Stimulated activated CD4-positive, alpha-beta T cell treated with anti-CD3 and anti-CD28 coated beads, Interleukin-1b, Interleukin-23, amount 100 ng/mL, for 1 hour (primary cell): ENCODE measurements at places on chromosomes 13 and 19.

DNA sequence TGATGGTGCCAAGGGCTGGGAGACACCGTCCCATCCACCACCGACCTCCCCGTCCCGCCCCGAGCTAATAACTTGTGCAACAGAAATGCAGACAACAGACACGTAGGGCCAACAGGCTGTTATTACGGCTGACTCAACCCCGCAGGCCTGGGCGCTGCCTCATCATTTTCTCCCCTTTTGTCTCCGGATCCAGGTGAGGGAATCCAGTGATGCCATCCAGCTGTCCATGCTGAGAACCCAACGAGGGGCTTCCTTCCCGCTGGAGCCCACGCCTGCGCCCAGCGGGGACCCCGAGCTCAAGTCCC lies 6.4 kb upstream of the DIRAS1 start:
- no peak for DNase-seq

GRCh38 chr19:5473646-5474045 lies 18.4 kb downstream of the ZNRF4 start:
- no peak for DNase-seq

DNA sequence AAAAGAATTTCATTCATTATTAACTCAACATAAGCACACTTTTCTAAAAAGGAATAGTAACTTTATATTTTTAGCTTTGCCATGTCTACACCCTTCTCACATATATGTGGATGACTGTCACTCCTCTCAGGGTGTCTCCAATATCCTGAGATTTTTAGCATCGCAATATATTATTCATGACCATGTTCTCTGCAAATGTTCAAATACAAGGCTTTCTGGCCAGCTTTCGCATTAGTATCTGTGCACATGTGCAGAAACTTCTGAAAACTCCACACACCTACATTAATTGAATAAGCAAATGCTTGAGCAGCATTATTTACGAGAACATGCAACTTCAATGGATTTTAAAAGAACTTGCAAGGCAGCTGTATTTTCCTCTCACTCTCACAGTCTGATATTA lies 334.8 kb downstream of the PCDH9 start:
- DNase-seq: no peak

DNA sequence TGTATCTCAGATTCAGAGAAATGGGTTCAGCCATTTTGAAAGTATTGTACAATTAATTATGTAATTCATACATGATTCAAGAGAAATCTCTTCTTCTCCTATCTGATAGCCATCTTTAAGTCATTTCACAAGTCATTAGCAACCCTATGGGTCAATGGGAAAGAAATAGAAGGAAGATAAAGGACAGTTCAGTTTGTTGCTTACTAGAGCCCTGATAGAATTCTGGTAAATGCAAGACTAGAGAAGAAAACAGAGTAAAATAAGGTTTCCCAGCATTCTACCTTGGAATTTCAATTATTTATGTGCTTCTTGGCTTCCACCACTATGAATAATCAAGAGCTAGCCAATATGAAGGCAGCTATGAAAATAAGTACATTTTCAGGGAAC lies 117.7 kb downstream of the LHFPL6 start:
- no peak for DNase-seq

DNA sequence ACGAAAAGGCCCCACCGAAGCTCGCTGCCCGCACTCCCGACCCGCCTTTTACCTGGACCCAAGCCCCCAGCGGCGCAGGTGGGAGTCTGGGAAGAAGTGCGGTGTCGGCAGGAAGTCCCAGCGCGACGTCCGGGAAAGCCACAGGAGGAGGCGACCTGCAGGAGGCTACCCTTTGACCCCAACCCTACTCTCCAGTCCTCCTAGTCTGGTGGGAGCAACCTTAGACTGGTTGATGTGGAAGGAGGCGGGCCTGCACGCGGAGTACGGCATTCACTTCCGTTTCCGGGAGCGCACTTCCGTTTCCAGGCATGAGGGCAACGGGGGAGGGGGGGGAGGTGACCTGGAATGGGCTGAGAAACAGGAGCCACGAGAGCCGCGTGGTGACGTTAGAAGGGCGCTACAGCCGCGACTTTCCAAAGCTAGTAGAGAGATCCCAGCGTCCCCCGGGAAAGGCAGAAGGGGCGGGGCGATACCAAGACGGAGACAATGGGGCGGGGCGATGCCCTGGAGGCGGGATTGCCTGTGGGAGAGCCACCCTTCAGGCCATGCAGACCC lies 28.5 kb downstream of the ZNF266 start:
- peak; percentile 21 for DNase-seq

- no peak for DNase-seq
These were observed 136.8 kb downstream of the UQCRFS1 start for GRCh38 chr19:29076161-29076560.

- DNase-seq: no peak
These were observed 107.4 kb downstream of the LRCH1 start for GRCh38 chr13:46660416-46660815.

GRCh38 chr13:90246687-90247345 lies 1100.7 kb upstream of the MIR17HG start:
- DNase-seq: no peak

DNA sequence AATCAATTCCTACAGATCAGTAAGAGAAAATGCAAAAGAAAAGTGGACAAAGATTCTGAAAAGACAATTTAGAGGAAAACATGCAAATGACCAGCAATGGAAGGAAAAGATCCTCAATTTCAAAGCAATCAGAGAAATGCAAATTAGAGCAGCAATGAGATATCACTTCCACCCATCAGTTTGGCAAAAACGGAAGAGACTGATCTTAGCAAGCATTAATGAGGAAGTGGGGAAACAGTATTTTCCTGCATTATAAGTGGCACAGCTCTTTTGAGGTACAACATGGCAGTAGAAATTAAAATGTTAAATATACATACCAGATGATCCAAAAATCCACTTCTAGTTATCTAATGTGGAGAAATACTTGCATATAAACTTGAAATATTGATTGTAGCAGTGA lies 69.1 kb upstream of the SLC7A1 start:
- DNase-seq: no peak

DNA sequence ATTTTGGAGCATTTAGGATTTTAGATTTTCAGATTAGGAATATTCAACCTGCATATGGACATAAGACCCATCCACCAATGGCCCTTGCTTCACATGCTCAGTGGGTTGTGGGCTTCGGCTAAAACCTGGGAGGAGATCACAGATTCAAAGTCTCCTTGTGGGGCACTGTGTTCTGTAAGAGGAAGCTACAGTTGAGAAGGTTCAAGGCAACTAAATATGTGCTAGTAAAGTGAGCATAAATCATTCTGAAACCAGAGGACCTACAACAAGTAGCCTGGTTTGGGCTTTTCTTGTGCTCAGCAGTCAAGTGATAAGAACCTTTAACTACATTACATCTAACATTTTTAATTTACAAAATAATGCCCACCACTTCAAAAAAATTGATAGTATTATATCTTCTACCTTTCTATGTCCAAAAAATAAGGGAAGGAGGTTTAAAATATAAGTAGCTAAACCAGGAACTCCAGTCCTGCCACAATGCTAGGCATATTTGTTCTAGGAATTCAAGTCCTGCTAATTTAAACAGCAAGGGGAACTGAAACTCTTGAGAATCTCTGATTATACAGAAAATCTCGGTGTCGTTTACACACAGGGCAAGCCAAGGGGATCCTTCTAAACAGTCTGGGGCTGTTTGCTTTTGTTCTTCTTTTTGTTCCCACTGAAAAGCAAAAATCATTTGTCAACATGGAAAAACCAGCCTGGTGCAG lies 36.6 kb downstream of the FOXO1 start:
- no peak for DNase-seq

GRCh38 chr13:103078158-103078557 lies 11.9 kb upstream of the SLC10A2 start:
- DNase-seq: no peak

DNA sequence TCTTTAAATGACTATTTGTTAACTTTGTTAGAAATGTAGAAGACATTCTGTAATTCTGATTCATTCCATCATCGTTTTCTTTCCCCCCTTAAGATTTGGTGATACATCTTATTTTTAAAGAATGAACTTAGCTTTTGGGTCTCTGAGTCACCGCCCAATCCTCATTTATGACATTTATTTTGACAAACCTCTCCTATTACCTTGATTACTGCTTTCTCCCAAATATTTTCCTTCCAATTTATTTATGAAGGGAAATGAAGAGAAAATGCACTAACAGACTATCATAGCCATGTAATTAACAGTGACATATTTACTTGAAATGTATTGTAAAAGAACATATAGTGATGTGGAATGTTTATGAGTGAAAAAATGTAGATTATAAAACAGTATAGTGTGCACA lies 241.6 kb downstream of the DCLK1 start:
- DNase-seq: no peak

GRCh38 chr13:28611654-28612131 lies 47.2 kb upstream of the POMP start:
- no peak for DNase-seq

DNA sequence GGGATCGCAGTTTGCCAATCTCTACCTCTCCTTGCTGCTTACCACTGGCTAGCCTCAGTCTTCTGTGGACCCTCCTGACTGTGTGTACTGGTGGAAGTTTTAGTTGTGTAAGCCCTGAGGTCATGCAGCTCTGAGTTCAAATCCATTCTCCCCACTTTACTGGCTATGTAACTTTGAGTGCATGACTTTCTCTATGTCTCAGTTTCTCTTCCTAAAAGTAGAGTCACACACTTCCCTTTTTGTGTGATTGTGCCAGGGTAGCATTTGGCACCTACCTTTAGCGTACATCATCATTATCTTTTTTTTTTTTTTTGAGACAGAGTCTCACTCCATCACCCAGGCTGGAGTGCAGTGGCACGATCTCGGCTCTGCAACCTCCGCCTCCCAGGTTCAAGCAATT lies 70.3 kb downstream of the MAP4K1 start:
- DNase-seq: no peak

DNA sequence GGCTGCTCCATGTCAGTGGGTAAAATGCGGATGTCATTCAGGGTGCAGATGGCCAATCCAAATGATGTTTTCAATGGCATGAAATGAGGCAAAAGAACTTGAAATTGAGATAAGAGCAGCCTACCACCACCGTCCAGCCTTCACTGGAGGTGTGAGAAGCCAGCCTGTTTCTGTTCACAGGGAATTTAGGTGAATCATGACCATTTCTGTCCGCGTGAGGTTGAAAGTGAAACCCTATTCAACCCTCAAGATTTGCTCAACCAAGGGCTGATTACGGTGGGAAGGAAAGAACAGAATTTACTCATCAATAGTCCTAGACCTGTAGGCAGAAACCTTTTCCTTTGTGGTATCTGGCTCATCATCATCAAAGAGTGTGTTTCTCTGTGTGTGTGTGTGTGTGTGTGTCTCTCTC lies 370.7 kb downstream of the COG6 start:
- no peak for DNase-seq

- DNase-seq: no peak
These were observed 30.4 kb downstream of the RB1 start for GRCh38 chr13:48333976-48334375.

DNA sequence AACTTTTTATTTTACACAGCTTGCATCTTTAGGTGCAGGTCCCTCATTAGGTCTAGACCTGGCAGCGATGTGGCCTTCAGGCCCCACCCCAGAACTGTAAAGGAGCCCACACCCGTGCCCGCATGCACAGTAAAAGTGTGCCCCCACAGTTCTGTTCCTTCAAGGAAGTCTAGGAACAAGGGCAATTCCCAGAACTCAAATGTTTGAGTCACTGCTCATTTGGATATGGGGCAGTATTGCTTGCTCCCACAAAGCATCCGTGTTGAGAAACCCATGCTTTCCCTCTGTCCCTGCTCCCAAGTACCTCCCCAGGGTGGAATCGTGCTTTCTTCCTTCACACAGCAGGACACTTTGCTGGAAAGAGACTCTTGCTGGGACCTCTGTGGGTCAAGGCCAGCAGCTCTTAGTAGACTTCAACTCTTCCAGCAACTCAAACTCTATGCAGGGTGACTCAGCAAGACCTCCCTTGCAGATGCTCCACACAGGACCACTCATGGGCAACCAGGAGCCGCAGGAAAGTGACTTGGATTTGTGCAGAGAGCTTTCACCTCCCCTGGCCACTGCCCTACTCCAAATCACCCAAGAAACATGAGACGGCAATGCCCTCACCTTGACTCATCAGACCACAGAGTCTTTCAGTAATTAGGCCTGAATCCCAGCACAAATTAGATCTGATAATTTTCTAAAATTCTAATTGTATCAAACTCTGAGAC lies 12.3 kb downstream of the SLC7A1 start:
- no peak for DNase-seq

DNA sequence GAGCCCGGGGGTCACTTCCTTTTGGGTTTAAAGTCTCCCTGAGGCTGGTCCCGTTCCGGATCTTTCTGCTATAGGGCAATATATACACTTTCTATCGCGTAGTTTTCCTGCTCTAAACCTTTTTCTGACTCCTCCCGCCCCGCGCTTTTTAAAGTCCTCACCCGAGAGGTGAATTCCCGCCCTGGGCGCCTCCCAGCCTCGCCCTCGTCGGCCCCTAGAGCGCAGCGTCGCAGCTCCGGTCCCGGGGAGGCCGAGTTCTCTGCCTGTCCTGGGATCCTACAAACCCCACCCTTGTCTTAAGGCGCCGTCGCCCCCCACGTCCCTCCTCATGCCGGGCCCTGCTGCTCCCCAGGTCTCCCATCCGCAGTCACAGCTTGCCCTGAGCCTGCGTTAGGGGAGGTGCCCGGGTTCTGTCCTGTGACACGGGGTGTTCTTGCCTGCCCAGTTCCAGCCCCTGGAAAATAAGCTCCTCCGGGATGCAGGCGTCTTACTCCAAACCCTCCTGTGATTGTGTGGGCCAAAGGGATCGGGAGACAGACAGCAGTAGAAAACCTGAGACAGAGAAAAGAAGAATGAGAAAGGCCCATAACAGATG lies 491 bp downstream of the ZNF525 start:
- no peak for DNase-seq

DNA sequence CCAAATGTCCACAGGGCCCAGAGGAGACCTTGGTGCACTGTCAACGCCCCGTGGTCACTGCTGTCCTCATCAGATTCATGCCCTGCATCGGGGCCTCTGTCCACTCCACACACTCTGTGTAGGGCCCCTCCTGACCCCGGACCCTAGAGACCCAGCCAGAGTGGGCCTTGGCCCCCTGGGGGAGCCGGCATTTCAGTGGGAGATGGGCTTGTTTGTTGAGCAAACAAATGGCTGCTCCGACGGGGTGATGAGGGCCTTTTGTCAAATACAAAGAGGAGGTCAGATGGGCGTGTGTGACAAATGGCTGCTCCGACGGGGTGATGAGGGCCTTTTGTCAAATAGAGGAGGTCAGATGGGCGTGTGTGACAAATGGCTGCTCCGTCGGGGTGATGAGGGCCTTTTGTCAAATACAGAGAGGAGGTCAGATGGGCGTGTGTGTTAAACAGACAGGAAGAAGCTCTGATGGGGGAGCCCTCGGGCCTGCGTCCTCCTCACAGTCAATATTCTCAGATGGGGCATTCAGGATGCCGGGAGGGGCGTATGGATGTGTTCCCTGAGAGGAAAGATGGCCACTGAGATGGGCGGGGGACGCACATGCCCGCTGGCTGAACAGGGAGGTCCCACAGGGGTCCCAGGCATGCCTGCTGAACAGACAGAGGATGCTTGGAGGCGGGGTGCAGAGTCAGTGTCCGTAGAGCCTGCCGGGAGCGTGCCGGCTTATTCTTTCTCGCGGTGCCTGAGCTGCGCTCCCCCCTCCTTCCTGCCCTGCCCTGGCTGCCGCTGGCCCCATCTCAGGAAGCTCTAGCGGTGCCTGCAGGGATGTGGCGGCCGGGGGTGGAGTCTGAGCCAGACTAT lies 36.3 kb downstream of the SMIM24 start:
- no peak for DNase-seq

- DNase-seq: peak; percentile 59
These were observed 2.1 kb downstream of the TGFB1 start for GRCh38 chr19:41351339-41352245.

- DNase-seq: no peak
These were observed 19.5 kb upstream of the NDUFS7 start for GRCh38 chr19:1364070-1364704.

- DNase-seq: no peak
These were observed 152.5 kb downstream of the KCTD12 start for GRCh38 chr13:76733671-76734070.
